ENCODE measurements at places on chromosomes 5 and 9. TPM values are rescaled to one million over a fixed set of nuclear protein-coding genes. Genes with fewer than 3 reads are reported as not detected.

Gene RAB24
- 18.9 TPM for total RNA-seq

Gene FCN1
- 5.7 TPM for total RNA-seq

Gene ST8SIA4
- total RNA-seq = 3.4 TPM

Gene GFPT2
- 15.3 TPM for total RNA-seq

Gene GRXCR2
- 5.5 TPM for total RNA-seq

Gene UBAP2
- 28.9 TPM for total RNA-seq

Gene MZB1
- total RNA-seq = 1.2 TPM

Gene TTF1
- total RNA-seq = 17.2 TPM

Gene PCDHA12
- total RNA-seq = not detected

GRCh38 chr5:38527475-38527874, 29.0 kb downstream of the LIFR start:
- no peak for DNase-seq

DNA sequence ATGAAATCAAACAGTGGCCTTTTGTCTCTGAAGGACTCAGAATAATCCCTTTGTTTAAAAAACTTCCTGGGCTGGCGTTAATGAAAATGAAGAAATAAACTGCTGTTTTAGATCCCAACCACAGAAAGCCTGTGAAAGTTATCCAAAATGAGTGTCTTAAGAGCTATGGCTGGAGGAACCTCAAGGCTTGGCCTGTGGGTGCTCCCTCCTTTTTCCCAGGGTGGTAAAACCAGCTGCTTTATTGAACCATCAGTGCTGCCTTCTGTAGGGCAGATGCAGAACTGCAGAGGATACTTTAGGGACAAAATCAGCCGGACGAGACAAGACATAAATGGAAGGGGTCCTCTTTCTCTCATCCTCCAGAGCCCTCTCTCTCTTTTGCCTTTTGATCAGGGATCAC, 100.9 kb downstream of the SMARCA2 start:
- no peak for DNase-seq

GRCh38 chr5:75351139-75351926, 14.3 kb downstream of the HMGCR start:
- DNase-seq = no peak

GRCh38 chr5:25414742-25415141, 770.0 kb upstream of the CDH10 start:
- no peak for DNase-seq

GRCh38 chr5:143717400-143717799, 94.6 kb upstream of the HMHB1 start:
- no peak for DNase-seq

GRCh38 chr5:43190755-43191603, 1.0 kb upstream of the NIM1K start:
- DNase-seq = no peak

GRCh38 chr9:134366223-134367031, 40.2 kb downstream of the RXRA start:
- peak; percentile 95 for DNase-seq

GRCh38 chr9:12554636-12555035, 138.5 kb upstream of the TYRP1 start:
- DNase-seq = no peak

DNA sequence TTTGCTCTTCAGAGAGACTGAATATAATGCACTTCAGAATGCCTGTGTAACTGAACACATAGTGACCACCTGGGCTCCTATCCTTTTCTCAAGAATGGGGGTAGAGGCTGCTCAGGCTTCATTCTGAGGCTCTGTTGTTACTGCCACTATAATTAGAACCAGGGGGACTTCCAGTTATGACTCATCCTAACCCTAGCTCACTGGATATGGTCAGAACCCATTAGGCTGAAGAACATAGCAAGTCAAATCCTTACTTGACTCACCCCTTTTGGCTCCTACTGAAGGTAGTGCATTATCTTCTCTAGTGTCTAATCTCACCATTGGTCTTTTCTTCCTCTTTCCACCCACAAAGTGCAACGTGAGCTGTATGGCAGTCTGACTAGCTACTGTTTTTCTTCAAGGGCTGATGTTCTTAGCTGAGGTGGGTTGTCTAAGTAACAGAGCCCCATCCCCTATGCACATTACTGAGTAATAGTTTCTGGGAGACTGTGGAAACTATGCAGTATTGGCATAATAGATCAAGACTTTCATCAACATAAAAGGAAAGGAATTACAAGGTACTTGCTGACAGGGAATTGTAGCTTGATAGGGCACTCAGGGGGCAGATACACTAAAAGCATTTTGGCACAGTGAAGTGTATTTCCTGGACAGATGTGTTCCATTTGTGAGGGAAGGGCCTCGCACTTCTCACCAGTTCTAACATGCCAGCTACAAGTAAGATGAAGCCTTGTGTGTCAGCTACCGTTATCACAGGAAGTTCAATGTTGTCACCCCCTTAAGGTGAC, 431.0 kb upstream of the MEF2C start:
- DNase-seq = no peak

DNA sequence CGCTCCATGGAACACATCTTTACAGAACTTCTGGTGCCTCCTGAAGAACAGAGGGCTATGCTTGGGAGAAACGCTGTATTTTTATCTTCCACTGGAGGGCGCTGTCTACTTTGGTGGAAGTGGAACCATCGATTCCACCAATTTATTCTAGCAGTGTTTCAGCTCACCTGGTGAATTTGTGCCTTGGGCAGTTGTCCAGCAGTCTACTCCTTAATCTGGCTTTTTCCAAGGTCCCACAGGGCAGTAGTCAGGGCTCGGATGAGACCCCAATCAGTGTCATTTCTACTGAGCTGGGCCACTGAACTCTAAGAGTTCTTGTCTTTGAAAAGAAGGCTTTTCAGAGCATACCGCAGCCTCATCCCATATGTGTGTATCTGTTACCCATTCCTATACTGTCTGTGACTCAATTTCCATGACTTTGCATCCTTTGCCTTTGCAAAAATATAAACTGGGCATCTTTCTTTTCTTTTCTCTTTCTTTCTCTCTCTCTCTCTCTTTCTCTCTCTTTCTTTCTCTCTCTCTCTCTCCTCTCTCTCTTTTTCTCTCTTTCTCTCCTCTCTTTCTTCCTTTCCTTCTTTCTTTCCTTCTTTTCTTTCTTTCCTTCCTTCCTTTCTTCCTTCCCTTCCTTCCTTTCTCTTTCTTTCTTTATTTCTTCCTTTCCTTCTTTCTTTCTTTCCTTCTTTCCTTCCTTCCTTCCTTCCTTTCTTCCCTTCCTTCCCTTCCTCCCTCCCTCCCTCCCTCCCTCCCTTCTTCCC, 138.4 kb upstream of the ZNF618 start:
- no peak for DNase-seq

All from Right ventricle myocardium inferior (tissue), 1 donor.